ENCODE measurements at places on chromosomes 7 and 10.

GRCh38 chr10:95315509-95315908 is 24.7 kb upstream of the PDLIM1 start:
- DNase-seq = no peak

GRCh38 chr10:113240736-113241135 is 290.7 kb downstream of the TCF7L2 start:
- DNase-seq = no peak

DNA sequence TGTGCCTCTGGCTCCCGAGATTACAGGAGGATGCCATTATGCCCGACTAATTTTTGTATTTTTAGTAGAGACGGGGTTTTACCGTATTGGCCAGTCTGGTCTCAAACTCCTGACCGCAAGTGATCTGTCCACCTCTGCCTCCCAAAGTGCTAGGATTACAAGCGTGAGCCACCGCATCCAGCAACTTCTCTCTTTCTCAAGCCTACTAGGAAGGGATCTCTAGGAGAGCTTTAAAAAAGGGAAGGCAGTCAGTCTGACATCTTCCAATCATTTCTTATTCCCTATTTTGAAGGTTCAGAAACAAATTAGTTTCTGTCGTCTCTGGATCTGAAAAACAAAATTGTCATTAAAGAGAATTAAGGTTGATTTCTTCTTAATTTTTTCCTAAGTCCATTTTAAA is 2.5 kb upstream of the TMEM26 start:
- no peak for DNase-seq

DNA sequence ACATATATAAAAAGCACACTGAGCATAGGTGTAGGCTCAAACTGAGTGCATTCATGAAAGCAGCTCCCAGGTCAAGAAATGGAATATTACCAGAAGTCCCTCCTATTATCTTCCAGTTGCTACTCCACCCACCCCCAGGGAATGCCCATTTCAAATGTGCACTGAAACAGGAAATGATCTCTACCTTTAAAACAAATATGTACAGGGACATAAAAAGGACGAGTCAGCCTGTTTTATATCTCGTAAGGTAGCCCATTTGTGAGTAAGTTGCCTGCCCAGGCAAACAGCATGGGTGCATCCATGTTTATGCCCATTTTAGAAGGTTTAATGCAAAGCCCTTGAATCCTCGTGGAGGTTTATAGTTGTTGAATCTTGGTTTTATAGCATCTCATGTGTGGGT is 10.4 kb downstream of the FFAR4 start:
- no peak for DNase-seq

GRCh38 chr10:122856902-122857301 is 11.2 kb upstream of the CUZD1 start:
- no peak for DNase-seq

GRCh38 chr7:7706101-7706511 is 12.3 kb downstream of the RPA3 start:
- DNase-seq = no peak

DNA sequence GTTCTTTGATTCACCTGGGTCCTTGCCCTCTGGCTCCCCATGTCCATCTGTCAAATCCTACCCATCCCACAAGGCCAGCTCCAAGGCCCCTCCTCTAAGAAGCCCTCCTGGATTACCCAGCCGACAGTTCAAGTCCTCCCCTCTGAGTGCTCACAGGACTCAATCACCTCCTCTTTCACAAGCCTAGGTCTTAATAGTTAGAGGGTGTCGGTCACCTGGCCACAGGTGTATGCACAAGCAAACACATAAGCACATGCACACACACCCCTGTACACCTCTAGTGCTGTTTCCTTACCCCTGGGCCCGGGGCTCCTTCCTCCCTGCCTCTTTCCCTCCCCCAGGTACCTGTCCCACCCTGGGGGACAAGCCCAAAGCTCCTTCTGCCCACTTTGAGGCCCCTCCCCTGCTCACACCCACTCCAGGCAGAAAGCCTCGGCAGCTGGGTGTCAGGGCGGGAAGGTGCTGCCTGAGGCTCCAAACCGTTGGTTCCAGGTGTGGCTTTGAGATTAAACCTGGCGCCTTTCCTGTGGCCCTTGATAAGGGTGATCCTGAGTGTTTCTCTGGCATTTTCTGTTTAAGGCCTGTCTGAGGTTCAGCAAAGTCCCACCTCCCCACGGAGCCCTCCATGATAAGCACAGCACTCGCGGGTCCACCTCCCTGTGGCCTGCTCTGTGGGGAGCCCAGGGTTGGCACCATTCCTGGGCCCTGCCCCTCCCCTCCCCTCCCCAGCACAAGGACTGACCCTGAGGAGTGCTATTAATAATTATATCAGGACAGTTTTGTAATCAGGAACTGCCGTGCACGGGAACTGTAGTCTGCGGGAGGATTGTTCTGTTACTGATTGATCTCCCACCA is 14.6 kb upstream of the AQP1 start:
- DNase-seq = no peak

DNA sequence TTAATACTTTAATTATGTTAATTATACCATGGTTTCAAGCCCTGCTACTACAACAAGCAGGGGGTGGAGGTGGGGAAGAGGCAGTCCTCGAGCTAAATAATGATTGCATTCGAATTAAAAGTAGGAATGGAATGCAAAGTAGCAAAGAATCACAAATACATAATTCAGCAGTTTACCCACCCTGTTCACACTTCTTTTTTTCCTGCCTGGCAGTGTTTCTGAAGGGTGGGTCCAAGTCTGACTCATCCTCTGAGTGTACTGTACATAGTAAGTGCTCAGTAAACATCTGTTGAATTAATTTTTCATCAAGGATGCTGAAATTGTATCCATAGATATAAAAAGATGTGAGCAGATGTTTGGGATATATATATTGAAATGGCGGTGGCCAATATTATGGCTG is 778.8 kb downstream of the LRMDA start:
- no peak for DNase-seq

DNA sequence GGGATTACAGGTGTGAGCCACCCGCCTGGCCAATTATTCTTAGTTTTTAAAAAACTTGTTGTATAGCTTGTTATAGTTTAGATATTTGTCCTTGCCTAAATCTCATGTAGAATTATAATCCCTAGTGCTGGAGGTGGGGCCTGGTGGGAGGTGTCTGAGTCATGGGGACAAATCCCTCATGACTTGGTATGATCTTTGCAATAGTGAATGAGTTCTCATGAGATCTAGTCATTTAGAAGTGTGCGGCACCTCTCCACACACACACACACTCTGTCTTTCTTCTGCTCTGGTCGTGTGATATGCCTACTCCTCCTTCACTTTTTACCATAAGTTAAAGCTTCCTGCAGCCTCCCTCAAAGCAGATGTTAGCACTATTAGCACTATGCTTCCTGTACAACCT is 37.2 kb downstream of the FAM149B1 start:
- DNase-seq = no peak

- DNase-seq = peak; percentile 10
These were observed 85.8 kb downstream of the CALD1 start for GRCh38 chr7:134865001-134865845.

- DNase-seq = no peak
These were observed 136.8 kb upstream of the PDE1C start for GRCh38 chr7:32206987-32207386.

DNA sequence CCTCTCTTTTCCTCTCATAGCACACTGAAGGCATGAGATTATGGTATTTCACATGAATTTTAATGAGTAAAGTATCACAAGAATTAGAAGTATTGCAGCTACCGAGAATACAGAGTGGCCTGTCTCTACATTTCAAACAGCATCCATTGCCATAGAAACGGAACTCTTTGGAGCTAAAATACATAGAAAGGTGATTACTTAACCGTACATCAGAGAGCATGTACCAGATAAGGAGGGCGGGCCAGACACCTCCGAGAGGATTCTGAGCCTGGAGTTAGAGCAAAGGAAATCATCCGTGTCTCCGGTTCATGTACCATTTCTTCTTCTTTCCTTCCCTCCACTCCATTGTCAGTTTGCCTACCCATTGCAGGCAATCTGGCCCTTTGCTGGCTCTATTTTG is 196.7 kb downstream of the KLF6 start:
- DNase-seq = no peak

DNA sequence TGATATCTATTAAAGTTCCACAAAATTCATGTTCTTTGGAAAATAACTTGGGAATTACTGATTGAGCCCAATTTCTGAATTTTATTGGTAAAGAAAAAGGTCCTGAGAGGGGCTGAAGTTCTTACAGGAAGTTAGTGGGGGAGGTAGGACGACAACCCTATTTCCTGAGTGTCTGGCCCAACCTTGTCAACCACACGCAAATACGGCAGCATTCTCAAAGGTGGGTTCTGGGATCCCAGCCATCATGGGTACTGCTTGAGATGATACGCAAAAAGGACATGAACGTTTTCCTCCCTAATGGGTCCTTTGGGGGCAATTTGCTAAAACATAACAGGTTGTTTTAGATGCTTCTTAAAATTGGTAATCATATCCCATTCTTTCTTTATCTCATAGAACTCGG is 2.7 kb upstream of the PDCD4 start:
- DNase-seq = no peak

- DNase-seq = no peak
These were observed 32.8 kb upstream of the TMEM106B start for GRCh38 chr7:12178317-12178716.

GRCh38 chr10:49381111-49381900 is 14.6 kb downstream of the DRGX start:
- no peak for DNase-seq

GRCh38 chr10:6128591-6129251 is 39.9 kb downstream of the RBM17 start:
- DNase-seq = no peak

- no peak for DNase-seq
These were observed 1469.5 kb upstream of the CELF2 start for GRCh38 chr10:9547936-9548904.

DNA sequence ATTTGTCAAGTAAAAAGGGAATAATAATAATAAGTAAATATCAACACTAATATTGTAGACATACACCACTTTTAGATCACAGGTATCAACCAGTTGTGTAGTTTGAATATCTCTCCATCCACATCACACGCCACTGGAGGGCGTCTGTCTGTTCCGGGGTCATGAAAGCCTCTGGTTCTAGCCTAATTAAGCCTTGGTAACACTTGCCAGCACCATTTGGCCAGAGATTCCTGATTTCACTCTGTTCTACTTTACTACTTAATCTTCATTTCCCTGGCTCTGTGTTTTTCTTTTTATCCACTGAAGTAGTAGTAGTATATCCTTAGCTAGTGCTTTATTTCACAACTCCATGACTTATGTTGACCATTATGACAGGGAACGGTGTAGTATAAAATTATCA is 285.6 kb upstream of the POM121L12 start:
- no peak for DNase-seq

DNA sequence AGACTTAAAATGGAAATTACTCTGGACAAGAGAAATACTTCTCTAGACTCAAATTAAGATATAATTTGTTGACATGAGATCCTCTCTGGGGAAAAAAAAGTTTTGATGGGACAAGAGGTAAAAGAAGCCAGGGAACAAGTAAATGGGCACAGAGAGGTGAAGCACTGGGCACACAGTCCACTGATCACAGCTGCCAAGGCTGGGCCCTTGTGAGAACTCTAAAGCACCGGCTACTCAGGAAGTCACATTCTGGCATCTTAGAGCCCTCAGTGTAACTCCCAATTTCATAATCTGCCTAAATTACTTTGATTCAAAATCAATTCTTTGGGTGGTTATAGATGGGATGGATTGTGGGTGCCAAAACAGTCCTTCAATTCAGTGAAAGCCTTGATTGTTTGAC is 123.2 kb upstream of the CACNA2D1 start:
- no peak for DNase-seq

Data from stimulated activated CD8-positive, alpha-beta memory T cell treated with anti-CD3 and anti-CD28 coated beads, Interleukin-15, amount 100 ng/mL, for 4 hours (primary cell).